ENCODE measurements at places on chromosomes 16 and 17.
A peak's percentile ranks its signal among the peaks of the same experiment; 100 is the strongest.

- DNase-seq, result no peak
Observed at GRCh38 chr16:58582971-58583765, 46.5 kb downstream of the CNOT1 start.

DNA sequence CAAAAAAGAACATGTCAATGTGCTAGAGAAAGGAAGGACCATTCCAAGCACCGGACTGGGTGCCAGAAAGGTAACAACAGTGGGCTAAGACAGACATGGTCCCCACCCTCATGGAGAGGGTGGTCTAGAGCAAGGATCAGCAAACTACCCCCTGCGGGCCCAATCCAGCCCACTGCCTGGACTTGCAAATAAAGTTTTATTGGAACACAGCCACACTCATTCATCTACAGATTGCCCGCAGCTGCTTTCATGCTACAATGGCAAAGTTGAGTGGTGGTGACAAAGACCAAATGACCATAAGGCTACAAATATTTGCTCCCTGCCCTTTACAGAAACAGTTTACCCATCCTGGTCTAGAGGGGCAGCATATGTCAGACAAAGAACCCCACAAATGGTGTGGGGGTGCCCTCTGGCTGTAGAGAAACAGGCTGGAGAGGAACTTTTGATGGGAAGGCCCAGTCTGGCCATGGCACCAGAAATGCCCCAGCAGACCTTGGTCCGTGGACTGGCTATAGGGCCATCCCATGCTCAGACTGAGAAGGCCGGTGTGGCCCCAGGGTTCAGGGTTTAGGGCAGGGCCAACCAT lies 15.2 kb downstream of the CDH5 start:
- DNase-seq, result no peak

GRCh38 chr17:65131946-65132345 lies 5.2 kb upstream of the RGS9 start:
- DNase-seq, result no peak

DNA sequence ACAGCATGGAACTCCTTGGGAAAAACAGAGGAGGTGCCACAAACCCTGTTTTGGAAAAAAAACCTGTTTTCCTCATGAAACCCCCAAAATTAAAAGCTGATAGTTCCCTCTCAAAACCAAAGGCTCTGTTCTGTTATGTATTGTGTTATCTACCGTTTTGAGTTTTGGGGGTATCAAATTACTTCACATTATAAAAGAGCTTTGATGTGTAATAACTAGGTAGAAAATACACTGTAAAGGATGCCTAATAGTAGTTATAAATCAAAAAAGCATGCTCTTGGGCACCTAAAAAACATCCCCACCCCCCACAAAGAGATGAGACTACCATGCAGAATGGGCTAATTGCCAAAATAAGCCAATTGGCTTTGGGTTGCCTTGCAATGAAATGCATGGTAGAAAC lies 30.8 kb downstream of the C16orf54 start:
- DNase-seq, result no peak

DNA sequence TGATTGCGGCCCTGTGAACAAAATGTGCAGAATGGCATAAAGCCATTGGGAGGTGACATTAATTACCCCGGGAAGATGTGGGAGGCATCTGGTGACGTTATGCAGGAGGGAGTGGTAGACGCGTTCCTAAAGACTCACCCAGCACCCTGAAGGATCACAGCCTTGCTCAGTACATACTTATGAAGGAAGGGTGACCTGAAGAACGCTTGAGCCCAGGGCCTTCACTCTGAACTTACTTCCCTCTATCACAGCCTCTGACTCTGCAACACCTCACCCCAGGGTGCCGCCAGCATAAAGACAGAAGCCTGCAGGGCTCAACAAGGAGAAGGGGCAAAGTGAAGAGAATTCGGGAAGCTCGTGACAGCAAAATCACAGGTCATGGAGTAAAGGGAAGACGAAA lies 9.4 kb downstream of the MFSD6L start:
- no peak for DNase-seq

DNA sequence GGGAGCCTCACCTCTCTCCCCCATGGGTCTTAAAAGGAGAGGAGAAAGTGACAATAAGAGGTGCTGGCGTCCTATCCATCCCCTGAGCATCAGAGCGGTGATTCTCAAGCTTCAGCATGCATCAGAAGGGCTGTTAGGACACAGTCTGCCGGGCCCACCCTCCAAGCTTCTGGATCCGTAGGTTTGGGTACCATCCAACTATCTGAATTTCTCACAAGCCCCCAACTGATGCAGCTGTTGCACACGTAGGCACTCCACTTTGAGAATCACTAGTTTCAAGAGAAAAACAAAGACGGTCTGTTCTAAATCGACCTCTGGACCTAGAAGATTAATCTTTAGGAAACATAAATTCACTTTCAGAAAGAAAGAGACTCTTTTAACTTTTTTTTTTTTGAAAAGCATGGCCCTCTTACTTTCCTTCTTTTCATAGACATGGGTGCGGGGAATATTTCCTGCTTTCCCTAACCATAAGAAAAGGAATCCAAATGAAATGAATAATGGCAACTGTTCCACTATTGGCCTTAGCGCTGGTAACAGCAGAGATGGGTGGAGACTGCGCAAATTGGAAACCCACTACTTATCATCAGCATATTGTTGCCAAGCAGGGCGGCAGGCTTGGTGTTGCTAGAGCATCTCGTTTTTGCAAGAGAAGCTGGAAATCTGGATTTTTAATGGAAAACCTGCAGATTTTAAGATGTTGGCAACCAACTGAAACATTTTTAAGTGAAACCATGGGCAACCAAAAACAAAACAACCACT lies 144.4 kb downstream of the GAS7 start:
- DNase-seq, result no peak

DNA sequence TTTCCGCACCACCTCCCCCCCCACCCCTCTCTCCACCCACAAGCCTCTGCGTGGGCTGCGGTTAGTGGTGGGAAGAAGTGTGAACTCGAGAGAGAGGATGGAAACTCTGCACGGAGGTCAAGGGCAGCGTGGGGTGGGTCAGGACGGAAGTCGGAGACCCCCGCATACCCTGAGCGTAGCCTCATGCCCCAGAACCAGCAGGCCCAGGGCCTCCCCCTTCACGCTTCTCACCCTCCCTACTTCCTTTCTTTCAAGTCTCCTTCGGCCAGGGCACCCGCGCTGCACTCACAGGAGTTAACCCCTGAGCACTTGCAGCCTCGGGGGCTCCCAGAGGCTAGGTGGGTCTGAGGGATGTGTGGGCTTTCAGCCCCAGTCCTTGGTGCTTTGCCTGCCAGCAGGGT lies 9.2 kb downstream of the TBKBP1 start:
- DNase-seq, result peak; percentile 68

DNA sequence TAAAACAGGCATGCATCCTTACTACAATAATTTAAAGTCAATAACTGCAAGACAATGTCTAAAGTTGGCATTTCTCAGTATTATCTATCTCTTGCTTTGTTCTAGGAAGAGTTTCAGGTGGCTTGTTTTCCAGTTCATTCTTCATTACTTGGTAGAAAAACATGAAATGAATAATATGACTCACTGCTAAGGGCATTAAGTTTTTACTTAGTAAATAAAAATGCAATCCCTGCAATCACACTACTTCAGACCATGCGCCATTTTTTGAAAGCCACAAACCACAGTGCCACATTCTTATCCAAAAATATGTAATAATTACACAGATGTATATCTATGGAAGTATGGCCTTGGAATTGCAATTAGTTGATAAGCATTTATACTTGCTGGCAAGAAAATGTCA lies 55.4 kb downstream of the CREBBP start:
- no peak for DNase-seq

- no peak for DNase-seq
Observed at GRCh38 chr16:82042846-82043245, 7.8 kb downstream of the HSD17B2 start.

DNA sequence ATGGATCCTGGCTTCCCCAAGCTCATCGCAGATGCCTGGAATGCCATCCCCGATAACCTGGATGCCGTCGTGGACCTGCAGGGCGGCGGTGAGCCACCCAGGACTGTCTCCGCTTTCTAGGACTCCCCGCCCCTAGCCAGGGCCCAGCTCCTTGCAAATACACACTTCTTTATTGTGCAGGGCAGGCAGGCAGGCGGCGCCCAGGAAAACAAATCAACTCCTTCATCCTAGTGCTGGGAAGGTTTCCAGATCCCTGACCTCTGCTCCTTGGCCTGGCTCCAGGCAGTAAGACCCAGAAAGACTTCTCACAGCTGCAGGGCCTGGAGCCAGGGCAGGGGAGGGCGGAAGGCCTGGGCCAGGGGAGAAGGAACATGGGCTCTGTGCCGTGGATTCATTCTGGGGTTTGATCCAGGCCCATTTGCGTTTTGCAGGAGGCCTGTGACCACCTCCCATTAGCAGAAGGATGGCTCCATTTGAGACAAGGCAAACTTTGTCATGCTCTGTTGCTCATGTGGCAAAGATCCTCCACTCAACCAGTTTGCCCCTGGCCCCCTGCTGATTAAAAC lies 6.0 kb upstream of the LPCAT2 start:
- DNase-seq, result no peak

GRCh38 chr16:10239640-10240039 lies 57.4 kb upstream of the GRIN2A start:
- DNase-seq, result no peak

GRCh38 chr16:89841275-89841674 lies 13.0 kb downstream of the SPIRE2 start:
- no peak for DNase-seq

- no peak for DNase-seq
Observed at GRCh38 chr17:28043741-28044140, 1.3 kb downstream of the NLK start.

Data from activated CD4-positive, alpha-beta T cell treated with anti-CD3 and anti-CD28 coated beads for 4 hours (primary cell).